ENCODE measurements at places on chromosomes 3 and 15.

DNA sequence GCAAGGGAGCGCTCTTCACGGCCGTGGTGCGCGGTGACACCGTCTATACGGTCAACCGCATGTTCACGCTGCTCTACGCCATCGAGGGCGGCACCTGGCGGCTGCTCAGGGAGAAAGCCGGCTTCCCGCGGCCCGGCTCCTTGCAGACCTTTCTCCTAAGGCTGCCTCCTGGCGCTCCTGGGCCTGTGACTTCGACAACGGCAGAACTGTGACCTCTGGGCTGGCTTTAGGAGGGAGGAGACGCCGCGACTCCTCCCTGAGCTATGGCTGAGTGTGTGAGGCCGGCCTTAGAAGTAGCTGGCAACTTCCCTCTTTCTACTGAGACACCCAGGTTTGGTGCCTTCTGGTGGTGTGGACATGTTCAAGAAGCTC is 1.4 kb downstream of the KBTBD13 start:
- DNase-seq = no peak

GRCh38 chr15:27623560-27624305 is 475.4 kb downstream of the OCA2 start:
- DNase-seq = no peak

DNA sequence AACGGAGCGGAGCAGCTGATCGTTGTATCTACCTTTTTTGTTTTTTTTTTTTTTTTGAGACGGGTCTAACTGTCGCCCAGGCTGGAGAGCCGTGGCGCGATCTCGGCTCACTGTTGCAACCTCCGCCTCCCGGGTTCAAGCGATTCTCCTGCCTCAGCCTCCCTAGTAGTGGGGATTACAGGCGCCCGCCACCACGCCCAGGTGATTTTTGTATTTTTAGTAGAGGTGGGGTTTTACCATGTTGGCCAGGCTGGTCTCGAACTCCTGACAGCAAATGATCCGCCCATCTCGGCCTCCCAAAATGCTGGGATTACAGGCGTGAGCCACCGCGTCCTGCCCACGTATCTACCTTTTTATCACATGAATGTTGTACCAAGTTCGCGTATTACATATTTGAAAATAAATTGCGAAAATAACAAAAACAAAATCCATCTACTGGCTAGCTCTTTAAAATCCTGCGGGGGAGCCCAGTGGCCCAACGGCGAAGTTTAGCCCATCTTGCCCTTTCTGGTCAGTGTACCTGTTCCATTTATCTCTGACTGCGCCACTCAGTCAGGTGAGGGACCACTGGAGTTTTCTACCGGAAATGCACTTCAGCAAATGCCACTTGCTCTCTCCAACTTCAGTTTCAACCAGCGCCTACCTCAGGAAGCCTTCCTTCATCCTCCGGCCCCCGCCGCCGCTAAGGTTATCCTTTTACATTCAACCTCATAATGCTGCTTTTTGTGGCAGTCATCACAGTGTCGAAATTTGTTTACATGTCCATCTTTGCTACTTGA is 1.2 kb upstream of the EIF3J start:
- peak; percentile 42 for DNase-seq

- no peak for DNase-seq
Measured at GRCh38 chr3:46372492-46373359, 2.0 kb downstream of the CCR5 start.

GRCh38 chr3:194278186-194278845 is 72.8 kb downstream of the CPN2 start:
- no peak for DNase-seq

GRCh38 chr3:171849617-171850319 is 6.6 kb downstream of the TMEM212 start:
- no peak for DNase-seq

GRCh38 chr3:107629566-107629965 is 106.8 kb downstream of the BBX start:
- DNase-seq = no peak

GRCh38 chr15:29888646-29889045 is 66.4 kb upstream of the TJP1 start:
- no peak for DNase-seq

GRCh38 chr3:98680723-98681122 is 82.4 kb upstream of the ST3GAL6 start:
- DNase-seq = no peak

DNA sequence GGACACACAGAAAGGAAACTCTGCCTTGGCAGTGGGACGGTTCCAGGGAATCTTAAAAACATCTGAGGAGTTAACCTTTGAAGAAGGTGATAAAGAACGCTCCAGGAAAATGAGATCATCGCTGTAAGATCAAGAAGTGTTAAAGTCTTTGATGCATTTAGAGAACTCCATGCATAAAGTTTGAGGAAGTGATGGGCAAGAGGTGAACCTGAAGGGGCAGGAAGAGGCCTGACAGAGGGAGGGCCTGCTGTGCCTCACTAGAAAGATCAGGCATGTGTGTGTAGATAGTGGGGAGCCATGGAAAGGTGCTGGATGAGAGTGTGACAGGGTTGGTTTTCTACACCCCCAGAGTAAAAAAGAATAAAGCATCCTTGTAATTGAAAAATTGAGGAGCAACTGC is 889.2 kb downstream of the MCTP2 start:
- DNase-seq = no peak

- no peak for DNase-seq
Measured at GRCh38 chr3:197306374-197307086, 8.1 kb upstream of the DLG1 start.

DNA sequence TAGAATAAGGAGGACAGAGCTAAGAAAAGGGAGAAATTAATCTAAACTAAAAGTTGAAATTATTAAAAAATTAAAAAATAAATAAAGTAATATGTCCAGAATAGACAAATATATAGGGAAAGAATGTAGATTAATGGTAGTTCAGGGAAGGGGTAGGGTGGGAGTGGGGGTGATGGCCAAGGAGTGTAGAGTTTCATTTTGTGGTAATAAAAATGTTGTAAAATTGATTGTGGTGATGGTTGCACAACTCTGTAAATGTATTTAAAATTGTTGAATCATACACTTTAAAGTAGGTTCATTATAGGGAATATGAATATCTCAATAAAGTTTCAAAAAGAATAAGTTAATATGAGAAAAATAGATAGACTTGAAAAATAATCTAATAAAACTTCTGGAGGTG is 21.0 kb upstream of the FNDC3B start:
- DNase-seq = no peak

GRCh38 chr15:83305704-83306291 is 21.3 kb upstream of the BNC1 start:
- DNase-seq = no peak

- no peak for DNase-seq
Measured at GRCh38 chr15:96160800-96161199, 169.7 kb upstream of the NR2F2 start.

DNA sequence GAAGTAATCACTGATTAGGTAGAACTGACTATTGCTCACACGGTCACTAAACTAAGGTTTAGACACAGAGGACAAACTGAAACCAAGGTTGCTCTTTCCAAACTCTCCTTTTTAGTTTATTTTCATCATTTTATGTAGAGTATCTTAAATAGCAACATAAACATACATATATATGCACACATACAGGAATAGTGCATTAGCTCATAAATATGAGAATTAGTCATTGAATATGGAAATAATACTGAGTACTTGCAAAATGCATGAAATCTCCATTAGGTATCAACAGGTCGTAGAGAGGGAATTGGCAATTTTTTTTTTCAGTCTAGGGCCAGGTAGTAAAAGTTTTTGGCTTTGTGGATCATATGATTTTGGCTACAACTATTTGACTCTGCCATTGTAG is 557.1 kb downstream of the NLGN1 start:
- DNase-seq = no peak

- no peak for DNase-seq
Measured at GRCh38 chr3:117171124-117171523, 461.5 kb downstream of the TUSC7 start.

- no peak for DNase-seq
Measured at GRCh38 chr3:191303596-191303995, 25.6 kb upstream of the CCDC50 start.

DNA sequence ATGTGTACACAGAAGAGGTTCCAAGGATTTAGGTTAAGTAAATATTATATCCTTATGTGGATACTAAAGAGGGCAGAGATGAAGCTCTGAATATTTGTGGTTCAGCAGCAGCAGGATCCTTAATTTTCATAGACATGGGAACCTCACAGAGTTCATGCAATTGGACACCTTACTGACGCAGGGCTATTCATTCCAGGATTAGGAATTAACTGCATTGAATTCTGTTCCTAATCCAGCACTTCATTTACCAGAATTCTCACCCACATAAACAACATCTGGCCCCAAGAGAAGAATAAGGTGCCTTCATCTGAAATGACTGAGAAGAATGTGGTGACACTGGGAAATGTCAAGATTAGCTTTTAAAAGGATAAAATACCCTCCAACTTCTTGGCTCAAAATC is 62.4 kb downstream of the ADAMTS9 start:
- no peak for DNase-seq

DNA sequence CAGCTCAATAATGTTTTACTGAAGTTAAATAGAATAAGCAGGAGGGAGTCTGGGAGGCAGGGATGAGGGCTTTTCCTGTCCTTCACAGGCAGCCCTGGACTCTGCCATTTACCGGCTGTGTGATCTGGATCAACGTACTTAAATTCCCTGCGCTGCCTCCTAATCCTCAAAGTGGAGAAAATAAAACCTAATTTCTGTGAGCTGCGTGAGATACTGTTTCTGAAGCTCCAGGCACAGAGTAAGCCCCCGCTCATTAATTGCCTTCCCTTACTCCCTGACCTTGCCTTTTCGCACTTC is 278 bp upstream of the PDIA5 start:
- DNase-seq = no peak

DNA sequence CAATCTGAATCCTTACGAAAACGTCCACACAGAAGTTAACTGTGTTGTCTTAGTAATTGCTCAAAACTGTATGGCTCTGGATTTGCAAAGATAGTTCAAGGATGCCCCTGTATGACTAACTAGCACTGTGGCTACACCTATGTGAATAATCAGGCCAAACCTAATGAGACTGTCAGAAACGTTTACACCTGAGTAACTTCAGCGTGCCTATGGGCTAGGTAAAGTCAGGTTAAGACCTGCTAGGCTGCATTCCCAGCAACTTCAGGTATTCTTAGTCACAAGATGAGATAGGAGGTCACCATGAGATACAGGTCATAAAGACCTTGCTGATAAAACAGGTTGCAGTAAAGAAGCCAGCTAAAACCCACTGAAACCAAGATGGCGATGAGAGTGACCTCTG is 87.8 kb upstream of the PLXND1 start:
- DNase-seq = no peak

Measured in C1 segment of cervical spinal cord (tissue), 14 donors.